ENCODE measurements at places on chromosomes 3 and 15.
A peak's percentile ranks its signal among the peaks of the same experiment; 100 is the strongest.

- no peak for DNase-seq
These were observed 163.4 kb upstream of the RAP2B start for GRCh38 chr3:152998591-152998990.

GRCh38 chr15:26739791-26740190 lies 33.1 kb downstream of the GABRB3 start:
- DNase-seq, result no peak

DNA sequence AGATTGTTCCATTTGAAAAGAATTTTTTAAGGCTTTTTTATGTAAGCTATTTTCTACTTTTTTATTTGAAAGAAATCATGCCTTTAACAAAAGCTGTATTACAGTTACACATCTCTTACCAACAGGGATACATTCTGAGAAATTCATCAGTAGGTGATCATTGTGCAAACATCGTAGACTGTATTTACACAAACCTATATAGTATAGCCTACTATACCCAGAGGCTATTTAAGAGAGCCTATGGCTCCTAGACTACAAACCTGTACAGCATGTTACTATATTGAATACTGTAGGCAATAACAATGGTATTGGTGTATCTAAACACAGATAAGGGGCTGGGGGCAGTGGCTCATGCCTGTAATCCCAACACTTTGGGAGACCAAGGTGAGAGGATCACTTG lies 43.1 kb downstream of the PEAK1 start:
- no peak for DNase-seq

- no peak for DNase-seq
These were observed 3.7 kb downstream of the GPR62 start for GRCh38 chr3:51958603-51959521.

- peak; percentile 59 for DNase-seq
These were observed 13.4 kb downstream of the FHIT start for GRCh38 chr3:61237858-61238257.

DNA sequence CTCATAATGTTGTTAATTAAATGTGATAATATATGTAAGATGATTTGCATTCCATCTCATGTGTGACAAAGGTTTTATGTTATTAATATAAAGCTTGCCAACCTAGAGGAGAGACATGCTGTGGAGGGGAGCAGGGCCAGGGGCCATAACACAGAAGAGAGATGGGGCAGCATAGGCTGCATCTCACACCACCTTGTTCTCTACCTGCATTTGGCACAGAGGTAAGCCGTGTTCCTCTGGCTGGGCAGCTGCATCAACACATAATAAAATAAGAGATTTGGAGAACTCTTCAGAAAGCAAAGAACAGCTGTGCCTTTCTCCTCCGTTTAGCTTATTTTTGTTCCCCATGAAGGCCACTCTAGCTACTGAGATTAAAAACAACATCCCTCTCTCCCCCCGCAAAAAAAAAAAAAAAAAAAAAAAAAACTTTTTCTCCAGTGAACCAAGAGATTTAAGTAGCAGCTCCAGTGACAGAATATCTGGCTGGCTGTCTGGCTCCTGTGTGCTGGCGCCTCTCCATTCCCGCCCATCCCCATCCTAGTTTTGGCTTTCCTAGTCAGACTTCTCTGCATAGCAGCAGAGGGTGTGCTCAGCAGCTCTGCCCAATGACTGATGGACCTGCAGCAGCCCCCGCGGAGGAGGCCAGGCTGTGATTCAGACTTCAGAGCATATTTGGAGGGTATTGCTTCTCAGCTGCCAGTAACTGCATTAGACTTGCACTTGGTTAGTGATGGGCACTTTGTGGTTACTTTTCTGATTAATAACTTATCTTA lies 52.2 kb upstream of the STXBP5L start:
- peak; percentile 38 for DNase-seq

GRCh38 chr3:111732252-111732879 lies 126.7 kb upstream of the PHLDB2 start:
- no peak for DNase-seq

GRCh38 chr3:54983266-54984099 lies 55.6 kb upstream of the LRTM1 start:
- peak; percentile 40 for DNase-seq

- peak; percentile 63 for DNase-seq
These were observed 37.5 kb downstream of the TPM1 start for GRCh38 chr15:63079947-63080626.

- DNase-seq, result no peak
These were observed 85.3 kb downstream of the C3orf38 start for GRCh38 chr3:88235102-88235501.

- DNase-seq, result no peak
These were observed 353.6 kb downstream of the CNTN4 start for GRCh38 chr3:2452249-2452648.

- no peak for DNase-seq
These were observed 420.7 kb downstream of the ZNF385D start for GRCh38 chr3:21330293-21330692.

DNA sequence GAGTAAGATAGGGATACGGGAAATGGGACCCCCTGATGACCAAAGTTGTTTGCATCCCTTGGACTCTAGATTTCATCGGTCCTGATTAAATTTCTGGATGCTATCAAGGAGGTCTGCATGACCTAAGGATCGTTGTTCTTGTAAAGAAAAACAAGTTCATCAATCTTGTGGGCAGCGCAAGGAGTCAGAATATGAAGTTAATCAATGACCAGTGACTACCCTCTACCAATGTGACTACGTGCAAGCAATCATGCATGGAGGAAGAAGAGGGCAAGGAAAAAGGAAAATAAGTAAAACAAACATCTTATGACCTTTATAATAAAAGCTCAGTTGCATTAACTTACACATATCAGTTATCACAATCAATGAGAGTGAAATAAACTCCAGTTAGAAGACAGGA lies 139.7 kb downstream of the RTP4 start:
- no peak for DNase-seq

GRCh38 chr15:75313116-75313845 lies 22.6 kb upstream of the COMMD4 start:
- DNase-seq, result no peak

DNA sequence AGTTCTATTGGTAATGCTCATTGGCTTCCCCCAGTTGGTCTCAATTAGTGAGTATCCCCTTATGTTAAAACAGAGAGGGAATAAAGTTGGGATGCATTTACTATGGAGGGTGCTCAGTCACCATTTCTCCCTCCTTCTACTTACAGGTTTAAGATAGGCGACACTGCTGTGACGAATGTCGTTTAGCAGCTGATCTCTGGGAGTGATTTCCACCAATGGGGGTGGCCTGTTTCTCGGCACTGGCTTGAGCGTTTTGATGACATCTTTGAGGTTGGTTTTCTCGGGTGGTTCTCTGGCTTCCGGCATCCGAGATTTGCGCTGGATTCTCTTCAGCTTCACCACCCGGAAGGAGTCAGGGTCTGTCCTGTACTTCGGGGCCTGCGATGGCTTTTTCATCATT lies 3.8 kb downstream of the LMOD3 start:
- DNase-seq, result no peak

DNA sequence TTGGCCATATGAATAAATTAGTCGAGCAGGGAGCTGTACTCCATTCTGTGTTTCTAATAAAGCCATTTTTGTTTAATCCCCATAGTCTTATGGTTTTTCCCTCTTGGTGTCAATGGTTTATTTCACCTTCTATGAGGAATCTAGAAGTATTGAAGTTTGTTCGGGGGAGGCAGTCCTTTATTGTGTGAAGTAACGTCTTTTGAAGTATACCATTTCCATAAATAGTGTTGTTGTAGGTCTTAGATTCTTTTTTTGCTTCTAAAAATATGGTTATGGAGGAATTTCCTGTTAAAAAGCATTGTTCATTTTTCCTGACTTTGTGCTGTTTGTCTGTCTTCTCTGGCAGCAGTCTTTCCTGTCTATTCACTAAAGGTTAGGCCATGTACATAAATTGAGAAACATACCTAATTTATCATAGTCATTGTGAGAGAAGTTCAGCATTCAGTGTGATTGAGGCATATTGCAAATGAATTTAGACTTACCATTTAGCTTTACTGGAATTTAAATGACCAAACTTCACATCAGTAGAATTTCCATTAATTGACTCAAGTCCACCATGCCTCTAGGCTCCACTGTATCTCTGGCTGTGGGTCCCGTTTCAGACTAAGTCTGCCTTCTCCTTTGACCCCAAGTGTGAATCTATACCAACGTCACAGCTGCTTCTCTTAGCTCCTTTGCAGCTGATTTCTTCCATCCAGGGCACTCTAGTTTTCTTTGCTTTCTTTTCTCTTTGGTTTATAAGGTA lies 37.3 kb downstream of the YEATS2 start:
- DNase-seq, result no peak

DNA sequence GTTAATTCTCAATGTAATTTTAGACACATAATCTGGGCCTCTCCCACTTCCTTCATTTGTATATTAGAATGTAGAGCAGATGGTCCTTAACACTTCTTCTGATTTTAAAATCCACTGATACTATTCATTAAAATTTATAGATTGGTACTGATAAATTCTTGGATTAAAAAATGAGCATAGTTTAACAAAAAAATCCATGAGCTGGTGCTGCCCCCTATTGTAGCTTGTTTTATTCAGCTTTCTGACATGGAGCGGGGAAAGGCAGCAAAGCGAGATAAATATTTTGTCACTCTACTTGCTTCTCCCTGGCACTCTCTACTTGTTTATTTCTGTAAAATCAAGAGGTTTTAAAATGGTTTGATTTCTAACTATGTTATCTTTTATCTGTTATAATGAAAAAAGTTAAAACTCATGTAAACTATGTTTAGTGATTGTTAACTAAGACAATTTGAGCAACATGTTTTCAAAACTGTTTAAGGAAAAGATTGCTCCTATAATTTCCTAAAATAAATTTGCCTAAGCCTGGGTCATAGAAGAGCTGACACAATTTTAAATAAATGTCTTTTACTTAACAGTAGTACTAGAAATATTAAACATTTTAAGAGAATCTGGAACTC lies 26.5 kb upstream of the PLOD2 start:
- DNase-seq, result peak; percentile 36

DNA sequence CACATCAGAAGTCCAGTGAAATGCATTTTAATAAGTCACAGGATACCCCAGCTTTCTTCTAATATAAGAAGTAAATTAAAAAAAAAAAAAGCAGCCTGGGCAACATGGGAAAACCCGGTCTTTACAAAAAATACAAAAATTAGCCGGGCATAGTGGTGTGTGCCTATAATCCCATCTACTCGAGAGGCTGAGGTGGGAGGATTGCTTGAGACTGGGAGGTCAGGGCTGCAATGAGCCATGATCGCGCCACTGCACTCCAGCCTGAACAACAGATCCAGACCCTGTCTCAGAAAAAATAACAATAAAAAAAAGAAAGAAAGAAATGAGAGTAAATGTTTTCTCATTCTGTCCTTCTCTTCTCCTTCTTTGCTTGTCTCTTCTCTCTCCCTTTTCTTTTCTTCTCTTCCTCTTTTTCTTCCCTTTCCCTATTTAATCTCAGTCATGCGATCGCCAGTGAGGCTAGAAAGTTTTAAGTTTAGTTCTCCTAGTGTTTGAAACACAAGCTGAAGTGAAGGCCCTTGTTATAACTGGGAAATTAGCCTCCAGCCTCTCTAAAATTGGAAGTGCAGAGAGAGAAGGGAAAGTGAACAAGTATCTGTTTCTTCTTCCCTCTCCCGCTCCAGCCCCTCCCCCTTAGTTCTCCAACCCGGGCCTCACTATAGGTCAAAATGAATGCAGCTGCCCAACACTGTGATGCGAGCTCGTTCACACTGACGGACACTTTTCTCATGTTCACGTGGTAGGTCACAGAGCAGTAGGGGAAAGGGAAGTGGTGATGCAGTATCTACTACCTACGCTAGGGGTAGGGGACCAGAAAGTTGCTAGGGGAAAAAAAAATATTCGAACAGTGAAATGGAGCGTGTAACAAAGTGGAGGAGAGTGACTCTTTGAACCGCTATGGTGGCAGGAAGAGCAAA lies 23.5 kb upstream of the TSC22D2 start:
- DNase-seq, result peak; percentile 93

- no peak for DNase-seq
These were observed 8.5 kb upstream of the MYH15 start for GRCh38 chr3:108518895-108519294.

DNA sequence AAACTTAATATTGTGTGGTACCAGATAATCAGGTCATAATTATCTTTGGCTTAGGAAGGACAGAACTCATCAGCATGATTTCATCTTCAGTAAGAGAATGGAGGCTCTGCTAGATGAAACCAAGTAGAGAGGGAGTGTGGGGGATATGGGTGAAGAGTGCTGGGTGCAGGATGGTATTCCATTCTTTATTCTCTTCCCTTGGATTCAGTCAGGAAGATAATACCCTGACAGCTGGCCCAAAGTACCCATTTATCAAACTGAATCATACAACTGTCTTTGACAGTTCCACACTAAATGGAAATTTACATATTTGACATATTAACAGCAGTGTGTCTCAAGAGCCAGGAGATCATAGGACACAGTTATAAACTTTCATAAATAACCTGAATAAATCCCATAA lies 44.7 kb downstream of the GOLIM4 start:
- DNase-seq, result no peak

DNA sequence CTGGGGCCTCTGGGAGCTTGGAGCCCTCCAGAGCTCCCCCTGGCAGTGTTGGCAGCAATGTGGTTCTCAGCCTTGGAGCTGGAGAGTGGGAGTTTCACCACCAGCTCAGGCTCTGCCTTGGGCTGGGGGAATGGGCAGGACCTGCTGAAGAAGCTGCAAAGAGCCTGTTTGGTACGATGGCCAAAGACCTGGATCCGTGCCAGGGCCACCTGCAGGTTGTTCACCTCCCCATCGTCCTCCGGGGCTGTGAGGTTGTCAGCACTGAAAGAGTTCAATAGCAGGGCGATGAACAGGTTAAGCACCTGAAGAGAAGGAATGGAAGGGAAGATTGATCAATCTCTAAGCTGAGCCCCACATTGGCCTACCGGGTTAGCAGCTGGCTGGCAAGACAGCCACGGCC lies 77.3 kb upstream of the SCN5A start:
- DNase-seq, result no peak

GRCh38 chr15:84750583-84751092 lies 2.2 kb downstream of the ZNF592 start:
- peak; percentile 61 for DNase-seq

- no peak for DNase-seq
These were observed 101.3 kb downstream of the DGKG start for GRCh38 chr3:186260726-186261125.

- DNase-seq, result peak; percentile 92
These were observed at the start of gene POMGNT2 for GRCh38 chr3:43105596-43106292. TSS of gene POMGNT2 (minus strand) at chr3:43106079. CDS start at chr3:43081431, 24,648 bp downstream.

- DNase-seq, result peak; percentile 53
These were observed 150.3 kb downstream of the SNRK start for GRCh38 chr3:43436507-43437140.

DNA sequence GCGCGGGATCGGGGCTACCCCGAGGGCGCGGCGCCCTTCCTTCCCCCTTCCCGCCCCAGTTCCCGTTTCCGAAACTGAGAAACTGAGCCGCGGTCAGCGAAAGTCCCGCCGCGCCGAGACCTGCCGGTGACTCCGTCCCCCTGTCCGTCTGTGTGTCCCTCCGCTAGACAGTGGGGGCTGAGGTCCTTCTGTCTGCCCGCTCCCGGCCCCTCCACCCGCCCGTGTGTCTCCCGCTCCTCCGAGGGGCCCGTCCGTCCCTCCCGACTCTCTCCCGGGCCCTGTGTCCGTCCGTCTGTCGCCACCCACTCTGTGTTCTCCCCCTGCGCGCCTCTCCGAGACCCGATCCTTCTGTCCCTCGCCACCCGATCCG lies 426 bp downstream of the PRKCD start:
- no peak for DNase-seq

All from mesendoderm (in vitro differentiated cells).